ENCODE measurements at places on chromosomes 5 and 9. TPM values are rescaled to one million over a fixed set of nuclear protein-coding genes. Genes with fewer than 3 reads are reported as not detected.
A peak's percentile ranks its signal among the peaks of the same experiment; 100 is the strongest.

DNA sequence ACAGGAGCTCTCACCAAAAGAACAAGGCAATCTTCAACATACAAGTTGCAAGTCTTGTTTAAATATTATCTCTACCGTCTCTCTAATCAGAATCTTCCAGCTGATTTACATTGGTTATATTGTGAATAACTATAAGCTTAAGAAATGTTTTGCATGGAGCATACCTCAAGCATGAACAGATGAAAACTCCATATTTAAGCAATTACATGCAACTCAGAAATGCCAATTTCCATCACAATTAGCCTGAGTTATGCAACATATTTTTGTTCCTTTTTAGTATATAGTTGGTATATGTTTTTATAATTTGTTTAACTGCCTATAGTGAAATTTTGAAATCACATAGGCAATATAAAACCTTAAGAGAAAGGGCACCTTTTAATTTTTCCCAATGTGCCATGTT lies 142.5 kb downstream of the DENND1A start:
- H3K4me1 ChIP-seq = no peaks in the 10 kb centered on the region
- no peak overlapping the region for H3K4me3 ChIP-seq
- H3K27me3 ChIP-seq = no peaks in the 10 kb centered on the region
- no peak for DNase-seq

DNA sequence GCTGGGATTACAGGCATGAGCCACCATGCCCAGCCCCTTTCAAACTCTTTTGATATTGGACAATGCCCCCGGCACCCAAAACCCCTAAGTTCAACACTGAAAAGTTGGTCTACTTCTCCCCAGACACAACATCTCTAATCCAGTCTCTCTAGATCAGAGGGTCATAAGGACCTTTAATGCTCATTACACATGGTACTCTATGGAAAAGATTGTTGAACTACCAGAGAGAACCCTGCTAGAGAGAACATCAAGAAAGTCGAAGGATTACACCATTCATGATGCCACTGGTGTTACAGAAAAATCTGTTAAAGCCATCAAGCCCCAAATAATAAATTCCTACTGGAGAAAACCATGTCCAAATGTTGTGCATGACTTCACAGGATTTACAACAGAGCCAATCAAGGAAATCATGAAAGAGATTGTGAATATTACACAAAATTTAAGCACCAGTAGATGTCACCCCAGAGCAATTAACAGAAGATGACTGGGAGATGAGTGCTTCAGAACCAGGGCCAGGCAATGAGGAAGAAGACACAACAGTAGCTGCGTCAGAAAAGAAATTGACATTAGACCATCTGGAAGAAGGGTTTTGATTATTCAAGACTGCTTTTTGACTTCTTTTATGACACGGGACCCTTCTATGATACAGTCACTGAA lies 28.3 kb upstream of the NIPAL4 start:
- no peaks in the 10 kb centered on the region for H3K36me3 ChIP-seq
- no peak for DNase-seq
- no peak overlapping the region for H3K4me3 ChIP-seq
- H3K4me1 ChIP-seq = no peaks in the 10 kb centered on the region
- H3K27me3 ChIP-seq = no peaks in the 10 kb centered on the region

DNA sequence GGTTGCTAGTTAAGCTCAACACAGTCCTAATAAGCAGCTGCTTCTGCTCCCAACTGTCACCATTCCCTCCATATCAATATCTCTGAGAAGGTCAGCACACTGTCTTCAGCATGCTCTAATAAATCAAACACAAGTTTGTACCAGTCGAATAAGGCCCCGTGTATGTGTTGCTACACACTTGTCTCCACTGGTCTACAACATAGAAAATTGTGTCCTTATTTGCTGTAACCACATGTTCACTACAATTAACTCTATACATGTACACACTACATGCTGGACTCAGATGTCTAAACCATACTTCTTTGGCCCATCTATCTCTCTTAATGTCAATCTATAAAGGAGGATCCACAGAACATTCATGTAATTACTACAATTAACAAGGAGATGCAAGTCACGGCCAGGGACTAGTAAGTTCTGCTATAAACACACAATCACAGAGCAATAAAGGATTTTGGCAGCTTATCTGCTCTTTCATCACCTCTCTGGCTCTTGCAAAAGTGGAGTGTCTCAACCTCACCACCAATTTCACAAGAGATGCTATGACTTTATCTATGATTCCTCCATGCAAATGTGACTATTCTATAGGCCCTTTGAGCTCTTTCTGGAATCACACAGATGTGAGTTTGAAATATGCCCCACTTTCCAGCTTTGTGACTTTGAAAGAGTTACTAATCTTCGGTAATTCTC lies 143.9 kb downstream of the SEMA5A start:
- no peaks in the 10 kb centered on the region for H3K36me3 ChIP-seq
- peak overlapping the region; percentile 65 for H3K27ac ChIP-seq
- H3K27me3 ChIP-seq = no peaks in the 10 kb centered on the region
- peak; percentile 64 for DNase-seq

DNA sequence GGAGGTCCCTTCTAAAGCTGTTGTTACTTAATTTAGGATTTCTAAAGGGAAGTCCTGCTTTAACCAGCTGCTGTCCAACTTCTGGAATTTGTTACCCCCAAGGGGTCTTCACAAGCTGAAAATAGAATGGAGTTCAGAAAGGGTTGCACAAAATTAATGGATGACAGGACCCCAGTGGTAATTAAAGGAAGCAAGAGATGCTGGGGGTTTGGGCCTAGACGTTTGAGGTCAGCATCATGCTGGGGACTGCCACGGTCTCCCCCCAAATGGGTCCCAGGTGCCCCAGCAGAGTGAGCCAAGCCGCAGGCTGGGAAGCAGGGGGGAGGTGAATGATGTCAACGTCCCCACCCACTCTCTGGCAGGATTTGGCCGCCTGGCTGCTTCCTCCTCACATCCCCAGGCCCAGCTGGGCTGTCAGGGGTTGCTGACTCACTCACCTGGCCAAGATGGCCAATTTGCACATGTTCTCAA lies 97.5 kb upstream of the ARAP3 start:
- H3K27me3 ChIP-seq = no peaks in the 10 kb centered on the region
- H3K4me1 ChIP-seq = no peaks in the 10 kb centered on the region
- no peak for DNase-seq
- no peak overlapping the region for H3K4me3 ChIP-seq
- H3K36me3 ChIP-seq = no peaks in the 10 kb centered on the region

- no peaks in the 10 kb centered on the region for H3K36me3 ChIP-seq
- no peak overlapping the region for H3K27ac ChIP-seq
- H3K27me3 ChIP-seq = no peaks in the 10 kb centered on the region
- DNase-seq = no peak
- no peaks in the 10 kb centered on the region for H3K4me1 ChIP-seq
Observed at GRCh38 chr5:44619875-44620610, 188.7 kb upstream of the MRPS30 start.

RASGRF2 gene
- 0.26 TPM for total RNA-seq

FAM221B gene
- total RNA-seq = not detected
